AG20443 (cell line): ENCODE measurements at places on chromosomes 3 and 15.

GRCh38 chr3:163577271-163577670 lies 1501.0 kb downstream of the SI start:
- no peak for DNase-seq

GRCh38 chr3:127411083-127411727 lies 123.4 kb upstream of the PRR20G start:
- DNase-seq = no peak

DNA sequence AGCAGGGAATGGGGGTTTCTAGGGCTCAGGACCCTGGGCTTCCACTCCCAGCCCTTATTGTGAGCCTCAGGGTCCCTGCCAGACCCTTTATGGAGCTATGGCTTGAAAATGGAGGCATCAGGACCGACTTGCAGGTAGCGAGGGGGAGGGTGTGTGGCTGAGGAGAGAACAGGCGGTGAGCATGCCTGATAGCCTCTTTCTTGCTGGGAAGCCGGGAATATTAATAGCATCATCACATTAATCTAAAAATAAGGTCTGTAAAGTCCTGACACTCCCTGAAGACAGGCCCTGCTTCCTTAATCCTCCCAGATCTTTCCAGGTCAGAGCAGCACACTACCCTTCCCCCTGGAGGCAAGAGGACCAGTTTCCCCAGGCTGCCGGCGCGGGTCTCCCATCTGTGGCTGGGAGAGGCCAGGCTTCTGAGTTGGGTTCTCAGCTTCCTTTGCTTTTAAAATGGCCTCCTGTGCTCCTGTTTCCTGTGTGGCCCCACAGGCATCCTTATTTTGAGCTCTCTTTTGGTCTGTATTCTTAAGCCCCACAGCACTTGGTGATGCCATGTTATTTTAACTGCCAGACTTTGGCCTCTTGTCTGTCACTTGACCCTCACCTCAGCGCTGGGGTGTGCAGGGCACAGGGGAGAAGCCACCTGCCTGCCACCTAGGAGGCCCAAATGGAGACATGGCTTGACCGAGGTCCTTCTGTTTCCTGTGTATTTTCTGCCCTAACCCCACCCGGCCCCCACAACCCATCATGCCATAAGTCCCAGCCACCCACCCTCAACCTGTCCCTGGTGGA lies 185.0 kb upstream of the TOPAZ1 start:
- DNase-seq = no peak

- peak; percentile 56 for DNase-seq
Measured at GRCh38 chr15:88769161-88769971, 33.9 kb upstream of the ACAN start.

GRCh38 chr3:58155838-58156237 lies 54.9 kb downstream of the DNASE1L3 start:
- no peak for DNase-seq

- DNase-seq = peak; percentile 84
Measured at GRCh38 chr15:22949074-22949547, 31.1 kb downstream of the CYFIP1 start.

DNA sequence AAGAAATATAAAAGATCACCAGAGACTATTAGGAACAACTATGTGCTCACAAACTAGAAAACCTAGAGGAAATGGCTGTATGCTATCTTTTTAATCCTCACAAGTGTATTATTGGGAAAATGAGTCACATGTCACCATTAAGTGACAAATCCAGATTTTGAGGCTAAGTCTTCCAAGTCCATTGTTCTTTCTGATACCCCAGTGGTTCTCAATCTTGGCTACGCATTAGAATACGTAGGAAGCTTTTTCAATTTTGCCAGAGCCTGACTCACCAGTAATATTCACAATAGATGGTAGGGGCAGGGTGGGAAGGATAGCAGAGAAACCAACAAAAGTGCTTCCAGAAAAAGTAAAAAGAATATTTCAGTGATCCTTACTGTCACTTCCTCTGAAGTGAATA lies 117.0 kb downstream of the FILIP1L start:
- no peak for DNase-seq
